ENCODE measurements at places on chromosomes 2 and 18.

- no peak for DNase-seq
Observed at GRCh38 chr2:106956416-106956815, 70.4 kb upstream of the ST6GAL2 start.

GRCh38 chr2:80078290-80079036 is 226.1 kb downstream of the LRRTM1 start:
- DNase-seq: no peak

GRCh38 chr18:71878226-71878625 is 665.9 kb downstream of the CBLN2 start:
- DNase-seq: no peak

- DNase-seq: peak; percentile 43
Observed at GRCh38 chr2:237752761-237753165, 45.8 kb upstream of the RBM44 start.

GRCh38 chr18:65429601-65430000 is 321.2 kb upstream of the CDH7 start:
- DNase-seq: no peak

DNA sequence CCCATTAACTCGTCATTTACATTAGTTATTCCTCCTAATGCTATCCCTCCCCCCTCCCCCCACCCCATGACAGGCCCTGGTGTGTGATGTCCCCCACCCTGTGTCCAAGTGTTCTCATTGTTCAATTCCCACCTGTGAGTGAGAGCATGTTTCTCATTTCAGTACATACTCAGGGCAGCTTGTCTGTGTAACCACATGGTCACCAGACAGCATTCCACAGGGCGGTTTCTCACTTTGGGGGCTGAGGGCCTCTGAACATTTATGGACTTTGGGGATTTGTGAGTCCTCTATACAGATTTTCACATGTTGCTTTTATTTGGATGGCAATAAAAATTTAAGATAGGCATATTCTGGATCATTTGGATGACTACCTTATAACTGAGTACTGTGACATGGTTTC is 84.0 kb downstream of the LYPD6B start:
- no peak for DNase-seq

All from activated CD4-positive, alpha-beta memory T cell treated with anti-CD3 and anti-CD28 coated beads, Interleukin-2, amount 10 ng/mL, durations not matched to agents 7 days and 5 days (primary cell).